ENCODE measurements at places on chromosomes 6 and 20.

GRCh38 chr6:36780442-36781177, 58.6 kb downstream of the CPNE5 start:
- H3K27ac ChIP-seq = no peak overlapping the region
- peaks cover 8% of the 10 kb centered on the region for H3K27me3 ChIP-seq
- H3K36me3 ChIP-seq = no peaks in the 10 kb centered on the region

DNA sequence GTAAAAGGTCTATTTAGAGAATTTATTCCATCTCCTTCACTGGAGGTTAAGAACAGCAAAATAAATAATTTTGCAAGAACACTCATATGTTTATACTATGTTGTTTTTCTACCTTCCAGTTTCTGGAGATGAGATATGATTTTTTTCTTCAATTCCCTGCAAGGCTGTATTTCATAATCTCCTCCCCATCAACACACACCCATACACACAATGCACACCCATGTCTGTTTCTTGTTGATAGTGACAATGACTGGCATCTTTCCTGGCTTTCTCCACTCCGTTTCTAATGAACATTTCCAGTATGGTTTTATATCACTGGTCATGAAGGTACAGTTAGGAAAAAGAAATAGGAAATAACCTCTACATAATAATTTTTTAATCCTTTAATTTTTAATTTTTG, 202.1 kb downstream of the ARHGAP18 start:
- no peak for DNase-seq
- H3K36me3 ChIP-seq = no peaks in the 10 kb centered on the region
- H3K4me1 ChIP-seq = no peaks in the 10 kb centered on the region
- H3K27ac ChIP-seq = no peak overlapping the region
- no peaks in the 10 kb centered on the region for H3K27me3 ChIP-seq

- no peaks in the 10 kb centered on the region for H3K36me3 ChIP-seq
- no peaks in the 10 kb centered on the region for H3K27me3 ChIP-seq
- no peak for DNase-seq
- no peak overlapping the region for H3K27ac ChIP-seq
- no peaks in the 10 kb centered on the region for H3K4me1 ChIP-seq
- H3K4me3 ChIP-seq = no peak overlapping the region
Measured at GRCh38 chr6:46642928-46643751, 9.5 kb downstream of the CYP39A1 start.

GRCh38 chr20:5608442-5609161, 141.6 kb upstream of the SHLD1 start:
- H3K27me3 ChIP-seq = no peaks in the 10 kb centered on the region
- H3K4me1 ChIP-seq = peaks cover 8% of the 10 kb centered on the region

- no peak overlapping the region for H3K4me3 ChIP-seq
- no peaks in the 10 kb centered on the region for H3K4me1 ChIP-seq
- H3K27ac ChIP-seq = no peak overlapping the region
- peak; percentile 9 for DNase-seq
- H3K36me3 ChIP-seq = no peaks in the 10 kb centered on the region
Measured at GRCh38 chr6:137297887-137298286, 78.7 kb upstream of the IFNGR1 start.

DNA sequence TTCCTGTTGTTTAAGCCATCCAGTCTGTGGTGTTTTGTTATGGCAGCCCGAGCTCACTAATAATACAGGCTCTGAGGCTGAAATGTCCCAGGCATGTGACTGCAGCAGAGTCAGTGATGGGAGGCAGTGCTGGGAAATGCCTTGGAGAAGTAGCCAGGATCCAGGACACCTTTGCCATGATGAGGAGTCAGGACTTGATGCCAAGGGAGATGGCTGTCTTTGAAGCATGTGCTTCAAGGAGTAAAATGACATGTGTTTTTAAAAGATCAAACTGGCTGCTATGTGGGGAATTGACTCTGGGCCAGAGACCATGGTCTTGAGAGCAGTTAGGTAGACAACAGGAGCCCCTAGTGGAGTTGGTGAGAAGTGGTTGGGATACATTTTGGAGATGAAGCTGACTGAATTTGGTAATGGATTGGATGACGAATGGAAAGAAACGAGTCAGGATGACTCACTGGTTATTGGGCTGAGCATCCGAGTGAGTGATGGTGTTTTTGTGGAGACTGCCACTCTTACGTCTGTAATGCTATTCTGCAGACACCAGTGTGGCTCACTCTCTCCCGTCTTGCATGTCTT, 322.2 kb downstream of the PLCB1 start:
- H3K4me3 ChIP-seq = no peak overlapping the region
- H3K27ac ChIP-seq = peak overlapping the region; percentile 47
- DNase-seq = peak; percentile 93
- no peaks in the 10 kb centered on the region for H3K4me1 ChIP-seq
- H3K27me3 ChIP-seq = no peaks in the 10 kb centered on the region

DNA sequence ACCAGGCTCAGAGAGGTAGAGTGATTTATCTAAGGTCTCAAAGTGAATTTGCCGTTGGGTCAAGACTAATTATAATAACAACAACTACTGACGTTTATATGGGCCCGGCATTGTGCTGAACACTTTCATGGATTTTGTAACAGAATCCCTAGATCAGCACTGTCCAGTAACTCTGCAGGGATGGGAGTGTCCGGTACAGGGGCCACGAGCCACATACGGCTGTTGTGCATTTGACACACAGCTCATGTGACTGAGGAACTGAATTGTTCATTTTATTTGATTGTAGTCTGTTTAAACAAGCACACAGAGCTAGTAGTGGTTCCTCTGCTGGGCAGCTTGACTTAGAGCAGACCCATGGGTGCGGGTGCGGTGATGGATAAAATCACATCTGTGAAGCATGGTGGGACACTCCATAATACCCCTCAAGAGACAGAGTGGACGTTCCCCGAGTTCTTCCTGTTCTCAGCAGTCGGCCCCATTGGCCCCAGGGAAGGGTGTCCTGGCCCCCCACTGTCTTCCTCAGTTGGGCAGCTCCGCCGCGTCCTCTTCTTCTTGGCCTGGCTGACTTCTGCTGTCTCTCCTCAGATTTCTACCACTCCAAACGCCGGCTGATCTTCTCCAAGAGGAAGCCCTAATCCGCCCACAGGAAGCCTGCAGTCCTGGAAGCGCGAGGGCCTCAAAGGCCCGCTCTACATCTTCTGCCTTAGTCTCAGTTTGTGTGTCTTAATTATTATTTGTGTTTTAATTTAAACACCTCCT, 6.8 kb downstream of the CDKN1A start:
- no peaks in the 10 kb centered on the region for H3K27me3 ChIP-seq
- no peak for DNase-seq
- peaks cover 38% of the 10 kb centered on the region for H3K36me3 ChIP-seq

DNA sequence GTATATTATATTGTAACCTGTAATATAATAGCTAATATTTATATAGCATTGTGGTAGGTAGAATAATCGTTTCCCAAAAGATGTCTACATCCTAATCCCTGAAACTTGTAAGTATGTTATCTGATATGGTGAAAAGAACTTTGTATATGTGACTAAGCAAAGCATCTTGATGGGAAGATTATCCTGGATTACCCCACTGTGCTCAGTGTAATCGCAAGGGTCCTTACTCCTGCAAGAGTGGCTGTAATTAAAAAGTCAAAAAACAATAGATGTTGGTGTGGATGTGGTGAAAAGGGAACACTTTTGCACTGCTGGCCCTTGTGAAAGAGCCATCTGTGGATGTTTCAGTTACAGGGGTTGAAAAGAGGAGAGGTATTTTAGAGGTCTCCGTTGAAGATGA, 95.2 kb downstream of the EDN1 start:
- H3K4me3 ChIP-seq = no peak overlapping the region
- no peak overlapping the region for H3K27ac ChIP-seq
- H3K4me1 ChIP-seq = no peaks in the 10 kb centered on the region
- no peaks in the 10 kb centered on the region for H3K36me3 ChIP-seq

Data from astrocyte (in vitro differentiated cells and primary cell).